ENCODE measurements at places on chromosomes 13 and 19.

- no peak for DNase-seq
Measured at GRCh38 chr19:48346191-48346590, 17.5 kb downstream of the TMEM143 start.

DNA sequence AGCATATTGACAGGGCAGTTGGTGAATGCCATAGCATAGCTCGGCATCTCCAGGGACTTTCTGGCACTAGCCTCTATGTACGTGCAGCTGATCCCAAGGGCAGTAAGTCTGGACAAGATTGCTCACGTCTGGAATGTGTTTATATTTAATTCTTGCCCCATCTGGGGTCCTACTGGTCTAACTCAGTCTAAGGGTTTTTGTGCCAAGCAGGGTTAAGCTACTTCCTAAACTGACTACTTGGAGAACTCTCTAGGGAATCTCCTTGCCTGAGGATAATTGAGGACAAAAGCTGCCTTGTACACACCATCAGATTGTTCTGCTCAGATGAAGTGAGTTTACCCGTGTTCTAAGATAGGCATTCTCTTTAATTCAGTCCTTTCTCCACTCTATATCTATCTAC, 358.1 kb downstream of the MYO16 start:
- DNase-seq = no peak

- peak; percentile 81 for DNase-seq
Measured at GRCh38 chr19:40223135-40223822, 3.2 kb downstream of the CCNP start.

DNA sequence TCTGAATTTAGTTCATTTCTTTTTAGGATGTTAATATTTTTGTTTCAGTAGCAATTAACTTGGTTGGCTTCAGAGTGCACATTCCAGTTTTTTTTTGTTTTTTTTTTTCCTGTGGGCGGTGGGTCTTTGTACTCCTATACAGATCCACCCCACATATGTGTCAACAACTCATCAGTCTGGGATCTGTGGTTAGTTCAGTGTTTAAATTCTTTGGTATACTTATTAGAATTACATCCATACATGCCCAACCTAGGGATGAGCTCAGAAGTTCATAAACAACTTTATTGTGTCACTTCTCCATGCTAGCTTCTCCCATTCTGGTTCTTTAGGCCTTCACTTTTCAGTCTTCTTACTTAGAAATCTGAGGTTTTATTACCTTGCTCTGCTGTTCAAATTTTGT, 50.9 kb downstream of the PCCA start:
- DNase-seq = no peak

DNA sequence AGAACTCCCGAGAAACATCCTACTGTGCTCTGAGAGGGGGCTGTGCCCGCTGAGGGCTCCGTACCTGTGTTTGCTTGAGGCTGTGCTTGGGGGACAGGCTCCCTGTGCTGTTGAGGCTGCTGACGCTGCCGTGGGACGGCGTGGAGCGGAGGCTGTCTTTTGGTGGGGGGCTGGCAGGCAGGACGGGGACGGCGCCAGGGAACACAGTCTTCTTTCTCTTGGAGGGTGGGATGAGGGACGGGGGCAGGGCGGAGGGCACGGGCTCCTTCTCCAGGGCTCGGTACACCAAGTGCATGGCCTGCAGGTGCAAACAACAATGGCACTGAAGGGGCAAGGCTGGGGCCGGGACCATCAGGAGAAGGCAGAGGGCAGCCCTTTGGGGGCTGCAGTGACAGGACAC, 46.8 kb downstream of the EPS15L1 start:
- no peak for DNase-seq

- DNase-seq = peak; percentile 36
Measured at GRCh38 chr19:913080-913748, at the start of gene R3HDM4. Gene R3HDM4, minus strand, starts transcription at chr19:913219. Its CDS starts 62 bp downstream, at chr19:913157.

GRCh38 chr13:112704308-112705145, 14.7 kb downstream of the ATP11A start:
- DNase-seq = no peak

- DNase-seq = no peak
Measured at GRCh38 chr13:19362946-19363510, 181.4 kb upstream of the TUBA3C start.

GRCh38 chr19:32873247-32873959, 3.8 kb upstream of the SLC7A9 start:
- no peak for DNase-seq

DNA sequence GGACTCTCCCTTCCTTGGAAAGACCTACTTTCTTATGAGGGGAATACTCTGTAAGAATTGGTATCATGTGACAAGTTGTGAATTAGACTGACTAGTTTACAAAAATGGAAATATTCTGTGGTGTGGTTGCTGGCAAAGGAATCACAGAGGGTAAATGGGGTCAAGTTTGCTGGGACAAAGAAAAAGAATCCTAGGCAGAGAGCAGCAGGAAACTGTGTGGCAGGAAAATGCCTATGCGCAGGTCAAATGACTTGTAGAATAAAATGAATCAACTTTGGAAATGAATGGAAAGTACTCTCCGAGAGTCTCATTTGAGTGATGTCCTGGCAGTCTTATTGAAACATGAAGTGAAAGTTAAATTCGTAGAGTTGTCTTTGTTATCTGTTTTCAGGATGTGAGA, 1250.7 kb downstream of the UQCRFS1 start:
- DNase-seq = no peak

DNA sequence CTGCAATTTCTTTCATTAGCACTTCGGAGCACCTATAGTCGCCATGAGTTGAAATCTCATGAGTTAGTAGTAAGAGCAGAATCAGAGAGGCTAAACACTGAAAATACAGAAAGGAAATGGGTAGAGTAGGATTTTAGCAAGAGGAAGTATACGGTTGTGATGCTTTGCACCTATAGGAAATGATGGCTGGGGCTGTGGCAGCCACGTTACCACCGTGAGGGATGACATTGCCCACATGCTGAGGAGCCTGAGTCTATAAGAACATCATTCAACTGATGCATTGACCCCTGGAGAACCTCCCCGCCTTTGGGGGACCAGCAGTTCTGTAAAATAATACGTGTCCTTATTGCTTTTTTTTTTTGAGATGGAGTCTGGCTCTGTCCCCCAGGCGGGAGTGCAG, 20.4 kb downstream of the FAM187B start:
- DNase-seq = no peak

GRCh38 chr13:30645629-30646028, 27.9 kb downstream of the USPL1 start:
- DNase-seq = no peak

DNA sequence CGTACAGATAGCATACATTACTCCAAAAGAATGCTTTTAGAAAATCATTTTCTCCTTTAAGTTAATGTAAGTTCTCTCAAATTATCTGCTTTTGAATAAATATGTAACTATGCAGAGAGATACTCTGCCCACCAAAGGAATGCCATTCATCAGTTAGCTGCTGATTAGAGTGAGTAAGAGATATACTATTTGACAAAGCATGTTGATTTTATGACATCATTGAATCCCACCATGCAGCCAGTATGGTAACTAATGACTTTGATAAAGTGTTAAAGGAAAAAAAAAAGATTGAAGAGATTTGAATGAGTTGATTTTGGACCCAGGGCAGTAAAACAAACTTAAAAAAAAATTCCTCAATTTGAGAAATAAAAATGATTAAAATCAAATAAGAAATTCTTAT, 521.5 kb downstream of the SLITRK6 start:
- DNase-seq = no peak

DNA sequence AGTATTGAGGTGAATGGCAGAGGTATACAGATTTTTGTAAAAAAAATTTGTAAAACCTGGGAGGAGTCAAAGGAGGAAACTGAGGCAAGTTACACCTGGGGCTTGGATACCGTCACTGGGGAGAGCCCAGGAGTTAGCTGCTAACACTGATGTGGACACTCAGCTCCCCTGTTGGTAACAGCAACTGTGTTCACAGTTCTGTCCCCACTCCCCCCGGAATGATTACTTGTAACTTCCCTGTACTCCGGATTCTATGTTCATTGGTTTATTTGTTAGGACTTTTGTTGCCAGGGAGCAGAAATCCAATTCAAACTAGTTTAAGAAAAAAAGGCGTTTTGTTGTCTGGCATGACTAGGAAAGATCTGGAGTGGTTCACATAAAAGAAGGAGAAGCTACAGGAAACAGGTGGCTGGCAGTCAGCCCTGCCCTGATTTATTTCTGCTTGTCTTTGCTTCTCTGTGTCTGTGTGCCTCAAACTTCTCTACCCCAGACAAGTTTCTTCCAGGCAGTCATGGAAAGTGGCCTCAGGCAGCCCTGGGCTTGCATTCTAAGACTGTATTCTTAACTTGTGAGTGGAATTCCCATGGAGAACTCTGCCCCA, 2.3 kb upstream of the GPR12 start:
- no peak for DNase-seq

DNA sequence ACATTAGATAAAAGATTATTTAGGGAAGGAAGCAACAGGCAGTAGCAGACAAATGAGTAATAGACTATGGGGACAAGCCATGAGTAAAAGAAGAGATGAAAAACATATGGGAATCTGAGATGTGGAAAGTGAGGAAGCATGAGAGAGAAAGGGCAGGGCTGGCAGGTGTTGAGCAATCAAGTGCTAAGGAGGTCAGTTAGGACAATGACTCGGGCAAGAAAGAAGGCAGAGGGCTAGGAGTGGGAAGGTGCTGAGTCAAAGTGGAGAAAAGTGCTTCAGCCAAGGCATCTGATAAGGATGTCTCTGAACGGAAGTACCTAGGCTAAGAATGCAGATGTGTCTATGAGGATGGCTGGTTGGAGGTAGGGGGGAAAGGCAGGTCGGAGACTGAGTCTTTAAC, 291.9 kb upstream of the HTR2A start:
- no peak for DNase-seq

- DNase-seq = no peak
Measured at GRCh38 chr13:98508685-98509084, 68.2 kb downstream of the STK24 start.

DNA sequence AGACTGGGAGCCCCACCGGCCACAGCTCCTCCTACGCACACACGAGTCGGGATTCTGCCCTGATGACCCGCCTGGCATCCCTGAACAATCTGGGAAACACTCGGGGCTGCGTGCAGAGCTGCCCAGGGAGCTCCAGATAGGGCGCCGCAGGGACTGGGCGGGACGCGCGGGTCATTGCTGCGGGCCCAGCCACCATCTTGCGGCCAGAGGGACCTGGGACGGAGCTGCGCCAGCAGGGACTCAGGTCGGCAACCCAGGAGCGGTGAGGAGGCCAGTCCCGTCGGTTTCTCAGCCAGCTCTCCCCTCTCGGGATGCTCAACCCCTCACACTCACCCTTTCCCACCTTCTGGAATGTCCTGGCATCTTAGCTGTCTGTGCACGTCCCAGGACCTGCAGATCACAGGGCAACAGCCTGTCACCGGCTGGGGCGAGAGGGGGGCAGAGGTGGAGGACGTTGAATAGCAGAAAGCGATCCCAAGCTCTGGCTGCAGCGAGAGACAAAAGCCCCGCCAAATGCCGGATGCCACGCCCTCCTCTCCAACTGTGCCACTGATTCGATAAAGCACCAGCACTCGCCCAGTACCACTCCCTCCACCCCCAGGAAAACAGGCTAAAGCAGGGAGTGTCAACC, 20.4 kb upstream of the ZNF91 start:
- no peak for DNase-seq

DNA sequence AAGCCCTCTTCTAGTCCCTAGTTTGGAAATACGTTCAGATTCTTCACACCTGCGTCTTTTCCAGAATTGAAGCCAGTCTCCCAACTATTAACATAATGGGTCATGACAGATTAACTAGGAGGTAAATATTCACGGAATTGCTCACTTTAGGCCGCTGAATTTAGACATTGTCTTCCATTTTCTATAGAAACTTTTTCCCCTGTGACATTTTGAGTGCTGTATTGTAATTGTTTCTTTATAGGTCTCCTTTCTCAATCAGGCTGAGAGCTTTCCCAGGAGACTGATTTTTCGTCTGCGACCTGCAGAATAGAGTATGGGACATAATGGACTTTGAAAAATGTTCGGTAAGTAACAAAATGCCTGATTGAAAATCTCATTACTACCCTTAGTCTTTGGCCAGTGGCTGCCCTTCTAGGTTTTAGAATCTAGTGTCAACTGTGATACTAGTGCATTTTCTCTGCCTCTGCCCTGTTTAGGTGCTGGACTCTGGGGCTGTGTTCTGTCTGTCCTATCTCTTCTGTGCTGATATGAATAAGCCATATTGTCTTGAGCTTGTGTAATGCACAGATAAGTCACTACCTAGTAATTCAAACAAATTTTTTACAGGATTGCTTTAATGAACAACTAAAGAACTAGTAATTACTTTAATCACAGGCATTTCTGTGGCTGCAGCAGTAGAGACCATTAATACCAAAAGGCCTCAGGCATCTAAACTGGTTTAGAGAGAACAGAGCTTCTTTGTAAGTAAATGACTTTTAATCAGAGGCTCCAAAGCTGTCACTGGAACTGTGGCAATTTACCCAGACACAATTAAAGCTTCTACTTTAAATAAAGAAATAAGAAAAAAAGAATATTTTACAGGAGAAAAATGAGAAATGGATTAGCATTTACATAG, 122.4 kb upstream of the FREM2 start:
- no peak for DNase-seq

GRCh38 chr13:45040622-45041021, 51.3 kb downstream of the GPALPP1 start:
- DNase-seq = no peak

DNA sequence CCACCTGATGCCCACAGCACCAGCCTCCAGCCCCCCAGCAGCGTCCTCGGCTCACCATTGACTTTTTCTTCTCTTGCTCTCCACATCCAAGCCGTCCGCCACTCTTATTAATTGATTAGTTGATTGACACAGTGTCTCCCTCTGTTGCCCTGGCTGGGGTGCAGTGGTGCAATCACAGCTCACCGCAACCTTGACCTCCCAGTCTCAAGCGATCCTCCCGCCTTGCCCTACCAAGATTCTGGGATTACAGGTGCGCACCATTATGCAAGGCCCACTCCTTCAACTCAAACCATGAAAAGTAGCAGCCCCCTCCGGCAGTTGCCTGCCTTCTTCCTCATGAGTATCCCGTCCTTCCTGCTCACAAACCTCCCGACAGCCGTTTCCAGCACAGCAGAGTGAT, 921 bp upstream of the TEX29 start:
- no peak for DNase-seq

DNA sequence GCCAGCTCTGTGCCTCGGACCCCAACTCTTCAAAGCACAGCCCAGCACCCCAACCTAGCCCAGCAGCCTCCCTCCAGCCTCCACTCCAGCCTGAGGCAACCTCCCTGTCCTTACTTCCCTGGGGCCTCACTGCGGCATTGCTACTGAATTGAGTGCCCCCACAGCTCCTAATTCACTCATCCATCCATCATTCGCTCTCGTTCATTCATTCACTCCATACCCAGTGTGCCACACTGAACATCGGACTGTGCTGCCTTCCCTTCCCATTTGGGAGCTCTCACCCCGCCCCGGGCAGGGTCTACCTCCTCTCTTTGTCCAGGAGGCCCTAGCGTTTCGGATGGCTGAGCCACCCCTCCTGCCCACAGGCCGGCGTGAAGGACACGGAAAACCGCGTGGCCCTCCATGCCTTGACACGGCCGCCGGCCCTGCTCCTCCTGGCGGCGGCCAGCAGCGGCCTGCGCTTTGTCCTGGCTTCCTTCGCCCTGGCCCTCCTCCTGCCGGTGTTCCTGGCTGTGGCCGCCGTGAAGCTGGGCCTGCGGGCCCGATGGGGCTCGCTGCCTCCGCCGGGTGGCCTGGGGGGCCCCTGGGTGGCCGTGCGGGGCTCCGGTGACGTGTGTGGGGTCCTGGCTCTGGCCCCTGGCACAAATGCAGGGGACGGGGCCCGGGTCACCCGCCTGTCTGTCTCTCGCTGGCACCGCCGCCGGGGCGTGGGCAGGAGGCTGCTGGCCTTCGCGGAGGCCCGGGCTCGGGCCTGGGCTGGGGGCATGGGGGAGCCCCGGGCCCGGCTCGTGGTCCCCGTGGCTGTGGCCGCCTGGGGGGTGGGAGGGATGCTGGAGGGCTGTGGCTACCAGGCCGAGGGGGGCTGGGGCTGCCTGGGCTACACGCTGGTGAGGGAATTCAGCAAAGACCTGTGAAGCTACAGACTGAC, 1.3 kb downstream of the NAT14 start:
- no peak for DNase-seq
